ENCODE measurements at places on chromosomes 1 and 21.

DNA sequence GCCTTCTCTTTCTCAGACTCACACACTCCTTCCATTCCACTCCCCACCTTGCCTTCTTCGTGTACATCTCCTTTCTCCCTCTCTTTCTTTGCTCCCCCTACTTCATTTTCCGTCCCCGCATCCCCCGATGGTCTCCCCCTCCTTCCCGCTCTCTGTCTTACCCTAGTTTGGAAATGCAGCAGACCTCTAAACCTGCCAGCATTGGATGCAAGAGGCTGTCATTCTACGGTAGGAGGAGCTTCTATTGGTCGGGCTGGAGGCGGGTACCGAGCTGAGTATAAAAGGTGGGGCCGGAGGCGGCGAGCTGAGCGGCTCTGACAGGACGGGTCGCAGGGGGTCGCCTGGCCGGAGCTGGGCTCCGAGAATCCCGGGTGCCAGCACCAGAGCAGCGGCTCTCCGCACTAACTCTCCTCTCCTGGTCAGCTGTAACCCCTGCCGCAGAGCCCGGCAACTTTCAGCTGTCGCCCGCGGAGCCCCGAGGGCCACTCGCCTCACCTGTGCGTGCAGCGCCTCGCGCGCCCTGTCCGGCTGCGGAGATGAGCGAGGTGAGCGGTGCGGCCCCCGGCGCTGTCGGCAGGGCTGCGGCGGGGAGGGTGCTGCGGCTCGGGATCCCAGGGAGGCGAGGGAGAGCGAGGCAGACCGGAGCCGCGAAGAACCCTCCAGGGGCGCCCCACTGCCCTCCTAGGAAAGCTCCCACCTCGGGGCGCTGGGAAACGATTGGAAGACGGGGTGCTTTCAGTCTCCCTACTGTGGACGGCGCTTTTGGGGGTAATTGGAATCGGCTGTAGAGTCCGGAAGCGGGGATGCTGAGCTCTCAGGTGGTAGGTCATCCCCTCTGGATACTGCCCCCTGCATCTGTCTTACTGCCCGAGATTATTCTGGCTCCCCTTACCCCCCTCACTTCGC, at the start of gene PCP4L1:
PCP4L1 (plus strand) TSS at position 307 of the 906 bp plus-strand sequence; CDS start at position 537, 230 bp downstream.
- no peak for DNase-seq

DNA sequence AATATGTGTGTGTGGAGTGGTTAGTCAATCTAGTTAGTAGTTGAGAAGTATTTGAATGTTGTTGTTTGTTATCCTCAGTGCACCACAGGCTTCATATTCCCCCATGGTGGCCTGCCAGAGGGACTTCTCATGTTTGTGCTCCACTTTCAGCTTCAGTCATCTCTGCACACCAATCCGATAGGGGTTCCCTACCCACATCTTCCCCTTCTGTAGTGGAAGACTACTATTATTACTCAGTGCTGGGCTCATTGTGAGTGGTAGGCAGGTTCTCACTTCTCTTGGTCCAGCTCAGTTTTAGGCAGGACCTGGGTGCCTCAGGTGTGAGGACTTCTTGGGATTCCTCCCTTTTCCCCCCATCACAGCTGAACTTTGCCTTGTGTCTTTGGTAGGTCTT, 14.2 kb downstream of the MT1HL1 start:
- no peak for DNase-seq

DNA sequence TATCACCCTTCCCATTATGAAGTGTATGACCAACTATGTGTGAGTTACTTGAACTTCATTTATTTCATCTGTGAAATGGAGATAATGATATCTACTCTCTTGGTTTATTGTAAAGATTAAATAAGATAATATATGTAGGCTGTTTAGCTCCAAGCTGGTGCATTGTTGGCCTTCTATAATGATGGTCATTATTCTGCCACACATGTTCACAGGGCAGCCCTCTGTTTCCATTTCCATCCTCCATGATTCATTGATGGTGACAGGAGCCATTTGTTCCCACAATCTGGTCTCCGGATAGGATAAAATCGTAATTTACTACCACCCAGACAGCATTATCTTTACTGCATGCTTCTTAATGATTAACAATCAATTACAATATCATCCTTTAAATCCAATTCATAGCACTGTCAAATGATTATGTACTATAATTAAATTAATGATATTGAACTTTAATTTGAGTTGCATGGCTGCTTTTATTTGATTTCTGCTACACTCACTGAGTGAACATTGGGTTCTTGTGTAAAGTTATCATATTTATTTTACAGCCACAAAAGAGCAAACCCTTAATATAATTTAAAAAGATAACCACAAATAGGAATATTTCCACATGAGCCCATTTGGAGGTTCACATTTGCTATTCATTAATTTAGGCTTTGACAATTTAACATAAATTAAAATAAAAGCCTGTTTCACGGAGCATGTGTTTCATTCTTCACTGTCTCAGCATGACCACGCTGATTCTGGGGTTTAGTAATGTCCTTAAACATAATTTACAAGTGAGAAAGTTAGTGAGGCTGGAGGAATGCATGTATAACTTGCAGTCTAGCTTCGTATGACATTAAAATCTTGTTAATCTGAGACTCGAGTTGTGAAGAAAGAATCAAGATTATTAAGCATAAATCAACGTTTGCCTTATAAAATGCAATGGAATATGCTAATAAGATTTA, 596.4 kb upstream of the ZRANB2 start:
- DNase-seq, result no peak

- no peak for DNase-seq
These were observed 243.0 kb upstream of the RUNX1 start for GRCh38 chr21:35291973-35292627.

DNA sequence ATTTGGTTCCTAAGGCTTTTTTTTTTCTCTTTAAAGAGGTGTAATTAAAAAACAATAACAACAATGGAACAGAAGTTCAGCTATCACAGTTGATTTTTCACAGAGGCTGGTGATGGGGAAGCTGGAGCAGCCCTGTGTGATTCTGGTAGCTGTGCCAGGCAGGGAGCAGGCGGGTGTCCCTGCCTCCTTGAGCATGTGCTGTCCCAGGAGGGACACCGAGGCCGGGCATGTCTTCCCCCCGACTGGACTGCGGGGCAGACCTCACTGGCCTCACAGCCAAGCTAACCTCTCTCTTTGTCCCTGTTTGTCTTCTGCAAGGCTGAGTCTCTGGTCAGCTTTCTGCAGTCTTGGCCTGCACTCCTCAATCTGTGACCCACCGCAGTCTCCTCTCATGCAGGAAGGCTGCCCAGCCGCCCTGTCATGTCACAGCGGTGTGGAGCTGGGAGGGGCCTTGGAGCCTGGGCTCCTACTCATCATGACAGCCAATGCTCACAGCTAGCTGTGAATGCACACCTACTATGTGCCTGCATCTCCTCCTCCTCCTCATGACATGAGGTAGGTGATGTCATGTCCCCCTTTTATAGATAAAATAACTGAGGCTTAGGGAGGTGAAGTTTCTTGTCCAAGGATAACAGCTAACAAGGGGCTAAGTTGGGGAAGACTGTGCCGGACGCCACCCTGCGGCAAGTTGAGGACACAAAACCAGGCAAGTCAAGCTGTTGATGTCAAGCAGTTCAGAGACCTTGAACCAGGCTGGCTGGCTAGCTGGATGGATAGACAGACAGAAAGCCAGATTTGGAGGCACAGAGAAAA, 10.3 kb upstream of the ACTL8 start:
- no peak for DNase-seq

GRCh38 chr1:97204468-97204867, 482.9 kb downstream of the PTBP2 start:
- no peak for DNase-seq

GRCh38 chr1:119975006-119975405, 78.7 kb upstream of the ADAM30 start:
- no peak for DNase-seq

- DNase-seq, result no peak
These were observed 354.7 kb downstream of the LMO4 start for GRCh38 chr1:87683196-87683956.

GRCh38 chr1:233679591-233680373, 65.9 kb downstream of the KCNK1 start:
- no peak for DNase-seq

DNA sequence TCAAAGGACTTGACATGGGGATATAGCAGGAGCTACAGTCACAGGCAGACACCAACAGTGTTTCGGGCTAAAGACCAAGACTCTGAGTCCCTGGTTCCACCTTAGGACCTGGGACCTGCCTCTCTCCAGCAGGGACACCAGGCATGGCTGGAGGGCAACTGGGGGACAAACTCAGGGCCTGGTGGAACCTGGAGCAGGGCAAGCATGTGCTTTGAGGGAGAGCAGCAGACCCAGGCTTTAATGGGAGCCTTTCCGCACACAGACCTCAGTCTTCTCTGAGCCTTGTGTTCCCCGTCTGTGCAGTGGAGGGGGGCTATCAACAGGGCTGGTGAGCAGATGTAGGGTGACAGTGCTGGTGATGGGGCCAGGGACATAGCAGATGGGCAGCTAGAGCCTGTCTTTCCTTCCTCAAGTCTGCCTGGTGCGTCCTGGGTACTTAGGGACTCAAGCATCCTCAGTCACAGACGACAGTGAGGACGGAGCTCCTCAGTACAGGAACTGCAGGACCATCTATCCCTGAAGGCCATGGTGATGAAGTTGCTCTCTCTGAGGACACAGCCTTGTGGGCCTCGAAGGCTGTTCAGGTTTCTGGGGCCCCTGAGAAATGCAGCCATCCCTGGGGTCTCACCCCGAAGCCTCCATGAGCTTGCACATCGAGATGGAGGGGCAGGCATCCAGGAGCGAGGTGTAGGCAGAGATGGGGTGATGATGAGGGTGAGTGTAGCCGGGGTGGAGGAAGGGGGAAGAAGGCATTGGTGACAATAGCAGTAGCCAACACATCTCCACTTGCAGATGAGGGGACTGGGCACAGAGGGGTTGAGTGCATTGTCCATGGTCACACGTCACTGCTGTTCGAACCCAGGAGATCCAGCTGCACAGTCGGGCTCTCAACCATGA, 593.4 kb downstream of the PTPRU start:
- DNase-seq, result no peak

- peak; percentile 45 for DNase-seq
These were observed at the start of gene GLMP for GRCh38 chr1:156295391-156295947. Gene GLMP (minus strand): TSS chr1:156295679. CDS start chr1:156295645, 34 bp downstream.

- DNase-seq, result no peak
These were observed 10.5 kb upstream of the DNAJB4 start for GRCh38 chr1:77994117-77994705.

DNA sequence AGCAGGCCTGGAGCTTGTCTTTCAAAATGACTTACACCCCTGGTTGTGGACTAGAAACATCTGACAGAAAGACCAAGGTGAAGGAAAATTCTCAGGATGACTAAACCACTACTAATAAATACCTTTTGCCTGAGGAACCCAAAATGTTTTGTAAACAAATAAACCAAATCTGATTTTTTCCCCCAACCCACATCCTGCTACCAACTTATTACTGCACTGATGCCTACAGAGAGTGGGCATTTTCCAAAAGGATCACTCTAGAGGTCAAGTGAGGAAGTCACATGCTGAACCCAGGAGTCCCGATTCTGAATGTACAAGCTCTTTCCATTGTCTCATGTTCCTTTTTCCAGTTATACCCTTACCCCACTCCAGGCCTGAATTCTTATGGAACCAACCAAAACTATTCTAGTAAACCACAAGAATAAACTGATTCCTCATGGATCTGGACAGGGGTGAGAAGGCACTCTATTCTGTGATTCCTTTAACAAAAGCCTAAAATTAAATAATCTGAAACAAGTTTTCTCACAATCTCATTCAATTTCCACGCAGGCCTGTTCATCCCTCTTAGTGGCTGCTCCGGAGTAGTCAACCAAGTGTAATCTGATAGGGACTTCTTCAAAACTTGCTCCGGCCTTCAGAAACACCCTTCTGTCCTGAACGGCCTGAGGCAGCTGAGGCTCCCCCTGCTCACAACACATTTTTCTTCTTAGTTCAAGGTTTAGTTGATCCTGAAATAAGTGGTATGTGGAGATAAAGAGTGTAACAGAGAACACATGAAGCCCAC, 1.4 kb downstream of the PI4KB start:
- DNase-seq, result no peak
